ENCODE measurements at places on chromosomes 6 and 20.

- no peak for DNase-seq
Measured at GRCh38 chr6:169139179-169139971, 114.3 kb downstream of the THBS2 start.

DNA sequence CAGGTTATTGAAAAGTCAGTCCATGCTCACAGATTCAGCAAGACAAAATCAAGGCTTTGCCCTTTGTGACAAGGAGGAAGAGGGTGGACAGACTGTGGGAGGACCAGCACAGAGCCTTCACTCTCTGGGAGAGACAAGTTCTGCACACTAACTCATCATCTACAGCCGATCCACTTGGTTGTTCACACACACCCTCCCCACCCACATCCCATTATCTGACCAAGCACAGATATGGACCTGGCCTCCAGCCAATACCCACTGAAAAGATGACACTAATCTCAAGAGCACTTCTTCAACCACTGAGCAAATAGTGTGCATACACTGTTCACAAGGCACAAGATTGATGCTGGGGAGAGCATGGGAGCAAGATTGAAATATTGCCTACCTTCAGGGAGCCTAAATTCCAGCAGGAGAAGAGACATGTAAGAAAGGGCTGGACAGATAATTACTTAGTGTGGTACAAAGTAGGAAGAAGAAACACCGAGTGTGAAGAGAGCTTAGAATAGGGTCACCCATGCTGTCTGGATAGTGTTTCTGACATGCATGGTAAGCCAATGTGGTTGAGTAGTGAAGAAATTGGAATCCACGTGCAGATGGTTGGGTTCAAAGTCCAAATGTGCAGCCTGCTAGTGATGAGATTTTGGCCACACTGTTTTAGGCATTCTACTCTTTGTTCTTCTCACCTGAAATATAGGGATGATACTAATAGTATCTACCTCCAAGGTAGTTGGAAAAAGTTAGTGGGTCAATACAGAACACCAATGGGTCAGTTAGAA, 21.7 kb upstream of the IL17A start:
- no peak for DNase-seq

GRCh38 chr20:48527771-48528170, 300.0 kb downstream of the PREX1 start:
- no peak for DNase-seq

DNA sequence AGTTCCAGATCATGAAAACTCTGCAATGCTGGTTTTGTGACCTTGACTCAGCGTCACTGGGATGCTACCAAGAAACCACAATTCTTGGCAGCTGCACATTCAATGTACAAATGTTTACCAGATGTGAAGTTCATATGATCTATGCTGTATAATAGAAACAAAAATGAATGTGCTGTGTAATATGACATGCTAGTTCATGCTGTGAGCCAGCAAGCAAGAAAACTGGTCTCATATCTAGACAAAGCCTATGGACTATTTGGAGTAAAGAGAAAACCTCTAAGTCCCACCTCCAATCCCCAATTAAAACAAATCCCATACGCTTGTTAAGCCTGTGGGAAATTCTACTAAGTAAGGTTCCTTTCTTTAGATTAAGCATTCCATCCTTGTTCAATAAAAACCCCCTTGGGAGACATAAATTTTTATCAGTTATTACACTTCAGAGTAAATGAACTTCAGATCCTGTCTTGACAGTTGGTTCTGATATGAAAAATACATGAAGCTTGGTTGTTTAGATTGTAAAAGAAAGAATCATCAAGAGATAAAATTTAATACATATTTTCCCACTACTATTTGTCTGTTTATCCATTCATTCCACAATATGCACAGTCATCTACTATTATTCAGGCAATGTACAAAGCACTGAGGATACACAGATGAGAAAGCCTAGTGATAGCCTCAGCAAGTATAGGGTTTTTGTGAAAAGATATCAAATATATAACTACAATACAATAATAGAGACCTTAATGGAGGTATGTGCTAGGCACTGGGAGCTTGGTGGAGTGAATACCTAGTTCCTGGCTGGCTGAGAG, 20.1 kb downstream of the COL21A1 start:
- DNase-seq: no peak

DNA sequence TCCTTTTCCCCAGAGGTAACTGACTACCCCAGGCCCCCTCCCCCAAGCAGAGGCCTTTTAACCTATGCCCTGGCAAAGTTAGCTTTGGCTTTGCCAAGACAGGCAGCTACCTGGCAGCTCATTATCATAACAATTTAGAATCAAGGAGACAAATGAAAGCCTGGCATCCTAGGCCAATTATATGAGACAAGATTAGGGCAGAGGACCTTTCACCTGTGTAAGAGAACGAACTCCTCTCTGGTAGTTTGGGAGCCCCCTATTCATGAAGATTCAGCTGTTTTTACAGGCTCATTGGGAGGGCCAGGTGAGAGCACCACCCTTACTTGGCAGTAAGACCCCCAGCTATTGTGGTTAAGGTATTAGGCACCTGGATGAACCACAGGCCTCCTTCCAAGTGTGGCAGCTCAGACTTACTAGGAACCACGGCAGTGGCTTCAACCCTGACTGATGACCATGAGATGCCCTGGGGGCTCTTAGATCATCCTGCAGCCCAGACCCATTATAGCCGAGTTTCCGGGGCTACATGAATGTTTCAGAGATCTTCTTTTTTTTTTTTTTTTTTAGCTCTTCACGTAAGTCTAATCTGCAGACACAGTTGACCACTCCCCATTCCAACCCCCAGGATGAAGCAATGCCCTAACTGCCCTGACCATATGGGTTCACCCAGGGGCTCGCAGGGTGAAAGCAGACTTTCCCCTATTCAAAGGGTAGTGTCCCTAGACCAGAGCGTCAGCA, 56.2 kb downstream of the RAB44 start:
- no peak for DNase-seq

GRCh38 chr6:25193460-25194171, 85.6 kb upstream of the CARMIL1 start:
- DNase-seq: peak; percentile 82

DNA sequence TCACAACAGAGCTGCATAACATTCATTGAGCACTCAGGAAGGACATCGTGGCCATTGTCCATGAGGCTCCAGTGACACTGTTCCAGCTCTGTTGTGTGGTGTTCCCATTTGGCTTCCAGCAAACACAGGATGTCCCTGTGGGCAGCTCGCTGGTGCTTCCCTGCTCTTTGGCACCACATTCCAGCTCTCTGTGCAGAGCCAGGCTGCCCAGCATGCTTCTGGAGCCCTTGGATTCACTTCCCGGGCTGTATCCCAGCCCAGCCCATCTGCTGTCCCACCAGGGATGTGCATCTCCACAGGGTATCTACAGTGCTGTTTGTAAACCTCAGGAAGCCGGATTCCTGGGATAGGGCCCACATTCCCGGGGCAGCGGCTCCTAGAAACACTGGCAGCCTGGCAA, 57.2 kb downstream of the CTCFL start:
- no peak for DNase-seq

- DNase-seq: no peak
Measured at GRCh38 chr20:35876033-35876320, 78.3 kb downstream of the SCAND1 start.

GRCh38 chr6:2307799-2308198, 62.4 kb upstream of the GMDS start:
- DNase-seq: no peak

GRCh38 chr6:83190626-83191025, 2.4 kb downstream of the PGM3 start:
- no peak for DNase-seq

DNA sequence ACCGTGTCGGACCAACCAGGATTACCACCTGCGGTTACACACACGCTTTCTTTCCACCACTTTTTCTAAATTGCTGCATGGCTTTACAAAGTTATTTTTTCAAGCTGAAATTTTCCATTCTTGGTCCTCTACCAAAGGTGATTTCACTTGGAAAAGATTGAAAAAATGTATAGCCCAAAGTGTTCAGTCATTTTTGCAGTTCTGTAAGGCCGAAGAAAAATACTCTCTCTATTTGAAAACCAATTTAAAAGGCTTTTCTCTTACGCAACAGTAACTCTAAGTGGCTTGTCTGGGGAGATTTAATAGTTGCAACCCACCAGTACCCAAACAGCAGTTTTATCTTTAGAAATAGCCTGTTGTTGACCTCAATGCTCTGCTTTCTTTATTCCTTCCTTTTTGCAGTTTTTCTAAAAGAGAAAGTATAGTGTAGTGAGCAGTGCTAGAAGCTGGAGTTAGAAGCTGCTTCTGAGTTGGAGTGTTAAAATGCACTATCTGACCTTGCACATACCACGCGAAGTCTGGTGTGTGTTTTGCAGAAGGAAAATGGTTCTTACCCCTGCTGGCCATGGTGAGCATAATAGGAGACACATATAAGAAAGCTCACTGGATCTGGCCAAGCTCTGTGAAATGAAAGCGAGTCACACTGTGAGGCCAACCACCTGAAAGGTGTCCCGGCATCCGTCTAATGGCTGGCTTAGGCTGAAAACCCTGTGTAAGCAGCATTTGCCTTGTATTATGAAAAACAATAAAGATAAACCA, 271.6 kb upstream of the PRND start:
- DNase-seq: peak; percentile 20

GRCh38 chr6:87588756-87589407, 905 bp downstream of the RARS2 start:
- no peak for DNase-seq

- DNase-seq: no peak
Measured at GRCh38 chr6:2181567-2181966, 63.8 kb downstream of the GMDS start.

DNA sequence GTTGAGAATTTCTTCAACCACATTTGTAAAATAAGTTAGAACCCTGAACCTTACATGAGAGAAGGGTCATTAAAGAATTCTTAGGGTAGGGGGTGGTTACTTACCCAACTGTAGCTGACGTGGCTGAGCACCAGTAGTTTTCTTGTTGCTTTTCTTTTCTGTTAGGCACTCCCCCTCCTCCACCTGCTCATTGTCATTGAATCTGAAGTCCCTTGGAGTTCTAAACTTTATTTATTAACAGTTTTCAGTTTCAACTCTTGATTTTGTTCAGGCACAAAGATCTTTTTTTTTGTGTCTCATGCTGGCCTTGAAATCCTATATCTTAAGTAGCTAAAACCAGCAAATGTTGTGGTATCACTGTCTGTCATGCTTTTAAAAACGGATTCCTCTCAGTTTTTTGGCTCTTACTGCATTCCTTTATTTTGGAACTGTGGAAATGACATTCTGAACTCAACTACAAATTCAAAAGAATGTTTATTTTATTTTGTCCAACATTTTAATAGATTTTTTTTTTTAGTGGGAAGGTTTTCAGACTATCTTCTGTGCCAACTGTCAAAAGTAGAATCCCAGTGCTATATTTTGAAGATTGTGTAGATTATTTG, 465.2 kb downstream of the PHF3 start:
- no peak for DNase-seq

GRCh38 chr6:1855890-1856289, 246.2 kb downstream of the FOXC1 start:
- no peak for DNase-seq

- no peak for DNase-seq
Measured at GRCh38 chr20:53914781-53915445, 155.5 kb downstream of the BCAS1 start.

DNA sequence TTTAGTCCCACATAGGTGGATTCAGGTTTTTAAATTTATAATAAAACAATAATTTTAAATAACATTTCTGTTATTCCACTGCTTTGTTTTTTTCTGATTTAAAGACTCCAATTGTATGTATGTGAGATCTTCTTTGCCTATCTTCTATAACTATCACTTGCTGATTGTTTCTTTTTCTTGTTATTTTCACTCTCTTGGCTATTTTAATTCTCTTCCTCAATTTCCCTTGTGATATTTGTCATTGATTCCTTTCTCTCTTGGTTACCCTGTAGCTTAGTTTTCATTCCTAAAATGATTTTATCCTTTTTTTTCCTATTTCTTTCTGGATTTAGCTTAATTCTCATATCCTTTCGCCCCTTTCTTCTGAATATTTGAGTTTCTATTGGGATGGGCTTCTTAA, 227.3 kb upstream of the TENT5A start:
- no peak for DNase-seq

DNA sequence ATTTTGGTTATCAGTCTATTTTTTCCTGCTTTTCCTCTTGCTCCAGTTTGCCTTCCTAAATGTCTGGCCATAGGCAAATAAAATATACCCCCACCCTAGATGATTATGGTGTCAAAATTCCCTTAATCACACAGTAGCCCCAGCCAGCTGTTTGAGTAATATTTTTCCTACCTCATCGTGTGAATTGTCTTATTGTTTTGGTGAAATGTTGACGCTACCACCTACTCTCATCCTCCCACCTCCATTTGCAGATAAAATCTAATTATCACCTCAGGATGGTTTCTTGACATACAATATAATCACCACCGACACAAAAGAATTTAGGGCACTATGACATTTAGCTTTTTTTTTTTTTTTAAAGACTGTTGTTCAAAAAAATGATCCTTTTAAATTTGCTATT, 44.1 kb upstream of the FUCA2 start:
- no peak for DNase-seq

GRCh38 chr6:152078001-152078400, 270.5 kb downstream of the ESR1 start:
- no peak for DNase-seq

- no peak for DNase-seq
Measured at GRCh38 chr20:24738981-24739633, 210.0 kb upstream of the CST7 start.

GRCh38 chr6:22952097-22952496, 382.7 kb downstream of the HDGFL1 start:
- no peak for DNase-seq

DNA sequence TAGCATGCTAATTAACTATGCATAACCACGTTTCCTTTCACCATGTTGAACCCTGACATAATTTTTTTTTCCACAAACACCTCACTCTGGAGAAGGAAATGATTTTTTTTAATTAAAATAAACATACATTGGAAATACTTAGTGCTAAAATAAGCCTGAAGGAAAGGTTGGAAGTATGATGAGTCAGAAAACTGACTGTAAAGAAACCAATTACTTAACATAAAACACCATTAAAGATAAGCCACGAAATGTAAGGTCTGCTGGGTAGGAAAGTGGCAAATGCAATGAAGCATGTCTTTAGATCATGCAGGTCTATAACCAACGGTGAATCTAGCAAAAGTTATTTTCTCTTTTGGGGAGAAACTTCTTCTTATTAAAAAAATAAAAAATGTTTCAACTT, 47.5 kb downstream of the OPRM1 start:
- no peak for DNase-seq

- DNase-seq: peak; percentile 71
Measured at GRCh38 chr6:32970413-32971241, 2.2 kb downstream of the BRD2 start.

DNA sequence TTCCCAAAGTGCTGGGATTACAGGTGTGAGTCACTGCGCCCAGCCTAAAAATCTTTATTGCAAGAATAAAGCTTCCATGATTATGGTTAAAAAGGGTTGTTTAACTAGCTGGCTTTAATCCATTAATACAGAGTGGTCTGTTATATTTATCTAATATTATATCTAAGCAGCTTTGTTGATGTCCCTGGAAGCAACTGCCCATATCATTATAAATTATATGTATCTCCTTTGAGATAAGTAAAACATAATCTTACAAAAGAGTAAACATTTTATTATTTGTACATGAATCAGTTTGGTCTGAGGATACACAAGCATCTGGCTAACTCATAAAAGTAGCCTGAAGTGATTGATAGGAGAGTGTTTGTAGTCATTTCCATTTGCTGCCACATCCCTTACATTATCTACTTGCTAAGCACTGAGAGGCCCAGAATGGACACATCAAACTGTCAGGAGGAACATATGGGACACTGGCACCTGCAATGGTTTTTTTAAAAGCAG, 46.9 kb downstream of the TRAF3IP2 start:
- no peak for DNase-seq
